ENCODE measurements at places on chromosomes 11 and 22. TPM values are rescaled to one million over a fixed set of nuclear protein-coding genes. Genes with fewer than 3 reads are reported as not detected.

Gene OR5B21
- not detected for total RNA-seq

Gene SNX32
- total RNA-seq, result 10.8 TPM

Gene MPPED2
- 65.6 TPM for total RNA-seq

Gene TPP1
- total RNA-seq, result 9.3 TPM

Gene C11orf42
- total RNA-seq, result not detected

Gene GAL3ST1
- total RNA-seq, result 0.74 TPM

Gene SBF2
- 99.8 TPM for total RNA-seq

Gene LSP1
- 0.98 TPM for total RNA-seq

Gene HBD
- total RNA-seq, result not detected

Gene PGR
- total RNA-seq, result under 0.01 TPM

Gene P4HA3
- total RNA-seq, result 0.49 TPM

Gene PRG3
- not detected for total RNA-seq

Gene NPAS4
- 10.1 TPM for total RNA-seq

Gene PLAAT2
- 0.25 TPM for total RNA-seq

Gene FERMT3
- 0.98 TPM for total RNA-seq

Gene TRIM48
- not detected for total RNA-seq

Gene ADORA2A
- 8.1 TPM for total RNA-seq

Gene FXYD2
- total RNA-seq, result 0.49 TPM

Gene SLC6A5
- total RNA-seq, result under 0.01 TPM

Gene CHKB
- 23.8 TPM for total RNA-seq

Gene MCHR1
- total RNA-seq, result 1.2 TPM

Gene OR5A2
- not detected for total RNA-seq

Gene SHANK3
- 5.9 TPM for total RNA-seq

Gene HMOX1
- total RNA-seq, result 1.7 TPM

Gene SLC22A9
- total RNA-seq, result under 0.01 TPM

Gene IGSF9B
- 6.9 TPM for total RNA-seq

Gene OOSP3
- total RNA-seq, result not detected

Gene MRGPRE
- total RNA-seq, result not detected

Gene RTN4RL2
- total RNA-seq, result 1.2 TPM

Gene LDLRAD3
- 36.4 TPM for total RNA-seq

Gene OPCML
- 27.5 TPM for total RNA-seq

Gene GSC2
- 0.49 TPM for total RNA-seq

Gene CSF2RB
- 0.49 TPM for total RNA-seq

Gene MRGPRX2
- not detected for total RNA-seq

Data from temporal lobe (tissue), 4 donors.